ENCODE measurements at places on chromosomes 7 and 10. TPM values are rescaled to one million over a fixed set of nuclear protein-coding genes. Genes with fewer than 3 reads are reported as not detected.
A peak's percentile ranks its signal among the peaks of the same experiment; 100 is the strongest.

NKX6-2 gene
- total RNA-seq = 0.14 TPM

- no peak for DNase-seq
Measured at GRCh38 chr7:112453505-112454171, 3.4 kb downstream of the IFRD1 start.

GRCh38 chr10:118173296-118173695 is 126.6 kb upstream of the RAB11FIP2 start:
- DNase-seq = no peak

DNA sequence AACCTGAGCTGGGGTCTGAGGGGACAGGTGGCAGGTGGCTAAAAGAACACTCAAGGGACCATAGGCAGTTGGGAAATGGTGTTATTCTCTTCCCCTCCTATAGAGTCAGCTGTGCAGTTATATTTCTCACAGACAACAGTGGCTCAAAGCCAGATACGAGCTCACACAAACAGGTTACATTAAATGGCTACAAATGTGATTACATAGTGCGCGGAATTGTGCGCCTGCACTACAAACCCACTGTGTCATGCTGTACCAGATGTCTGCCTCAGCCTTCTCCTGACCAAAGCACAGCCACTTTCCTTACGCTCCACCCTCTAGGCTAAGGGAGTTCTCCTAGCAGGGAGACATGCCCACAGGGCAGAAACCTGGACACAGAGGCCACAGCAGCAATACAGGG is 387.2 kb downstream of the CNTNAP2 start:
- DNase-seq = no peak

H2BK1 gene
- total RNA-seq = 4.4 TPM

GIMAP7 gene
- total RNA-seq = 26.8 TPM

GRCh38 chr10:132144086-132144485 is 42.7 kb upstream of the DPYSL4 start:
- no peak for DNase-seq

DNA sequence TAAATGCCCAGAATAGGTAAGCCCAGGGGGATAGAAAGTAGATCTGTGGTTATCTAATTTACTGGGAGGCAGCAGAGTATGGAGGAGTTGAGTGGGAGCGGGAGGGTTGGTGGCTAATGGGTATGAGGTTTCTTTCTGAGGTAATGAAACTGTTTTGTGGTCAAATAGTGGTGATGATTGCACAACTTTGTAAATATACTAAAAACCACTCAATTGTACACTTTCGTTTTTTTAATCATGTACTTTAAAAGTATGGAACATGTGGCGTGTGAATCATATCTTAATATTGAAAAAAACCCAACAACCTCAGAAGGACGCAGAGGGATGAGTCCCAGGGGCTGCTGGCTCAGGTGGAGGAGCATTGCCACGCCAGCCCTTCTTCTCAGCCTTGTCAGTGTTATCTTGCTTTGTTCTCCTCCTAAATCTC is 118.1 kb downstream of the WDR11 start:
- no peak for DNase-seq

DNA sequence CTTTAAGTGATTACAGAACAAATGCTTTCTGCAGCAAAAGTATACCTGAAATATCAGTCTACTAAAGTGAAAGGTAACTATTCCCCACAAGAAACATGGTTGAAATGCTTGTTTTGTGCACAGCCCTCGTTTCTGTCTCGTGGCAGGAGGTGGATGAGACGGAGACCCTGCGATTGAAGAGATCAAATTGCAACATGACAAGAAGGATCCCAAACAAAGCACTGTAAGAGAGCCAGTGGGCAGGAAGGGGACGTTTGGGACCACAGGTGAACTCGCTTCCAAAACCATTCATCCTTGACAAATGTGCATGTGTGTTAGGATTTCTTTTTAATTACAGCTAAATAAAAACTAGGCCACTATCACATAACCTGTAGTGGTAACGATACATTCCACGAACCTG is 192.6 kb downstream of the CCSER2 start:
- no peak for DNase-seq

- peak; percentile 63 for DNase-seq
Measured at GRCh38 chr10:119199231-119199992, 8.0 kb upstream of the GRK5 start.

MLLT10 gene
- total RNA-seq = 71.2 TPM

HOXA13 gene
- 0.59 TPM for total RNA-seq

- no peak for DNase-seq
Measured at GRCh38 chr7:112584290-112584689, 103.5 kb downstream of the LSMEM1 start.

DNA sequence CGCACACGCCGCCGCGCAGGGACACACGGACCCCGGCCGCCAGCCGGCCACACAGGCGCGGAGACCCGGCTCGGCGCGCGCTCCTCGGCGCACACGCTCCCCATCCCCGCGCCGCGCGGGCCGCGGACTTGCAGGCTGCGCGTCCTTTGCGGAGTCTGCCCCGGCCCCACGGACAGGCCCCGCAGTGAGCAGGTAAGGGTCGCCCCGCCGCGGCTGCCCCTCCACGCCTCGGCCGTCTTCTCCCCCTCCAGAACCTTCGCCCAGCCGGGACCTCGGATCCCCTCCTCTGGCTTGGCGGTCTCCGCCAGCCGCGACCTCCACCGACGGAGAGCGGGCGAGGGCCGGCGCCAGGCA is 356 bp downstream of the ADCYAP1R1 start:
- DNase-seq = no peak

TWIST1 gene
- total RNA-seq = 8.5 TPM

GRCh38 chr10:5509691-5510090 is 10.3 kb upstream of the CALML5 start:
- DNase-seq = no peak

GRCh38 chr7:104412911-104413310 is 84.5 kb downstream of the LHFPL3 start:
- DNase-seq = no peak

- DNase-seq = no peak
Measured at GRCh38 chr7:25025218-25025671, 45.3 kb upstream of the OSBPL3 start.

GRCh38 chr7:115965236-115965635 is 65.3 kb downstream of the TFEC start:
- no peak for DNase-seq

- peak; percentile 36 for DNase-seq
Measured at GRCh38 chr7:74454925-74455288, 1.2 kb downstream of the GTF2IRD1 start.

CALHM3 gene
- not detected for total RNA-seq

HIPK2 gene
- total RNA-seq = 9.4 TPM

DNA sequence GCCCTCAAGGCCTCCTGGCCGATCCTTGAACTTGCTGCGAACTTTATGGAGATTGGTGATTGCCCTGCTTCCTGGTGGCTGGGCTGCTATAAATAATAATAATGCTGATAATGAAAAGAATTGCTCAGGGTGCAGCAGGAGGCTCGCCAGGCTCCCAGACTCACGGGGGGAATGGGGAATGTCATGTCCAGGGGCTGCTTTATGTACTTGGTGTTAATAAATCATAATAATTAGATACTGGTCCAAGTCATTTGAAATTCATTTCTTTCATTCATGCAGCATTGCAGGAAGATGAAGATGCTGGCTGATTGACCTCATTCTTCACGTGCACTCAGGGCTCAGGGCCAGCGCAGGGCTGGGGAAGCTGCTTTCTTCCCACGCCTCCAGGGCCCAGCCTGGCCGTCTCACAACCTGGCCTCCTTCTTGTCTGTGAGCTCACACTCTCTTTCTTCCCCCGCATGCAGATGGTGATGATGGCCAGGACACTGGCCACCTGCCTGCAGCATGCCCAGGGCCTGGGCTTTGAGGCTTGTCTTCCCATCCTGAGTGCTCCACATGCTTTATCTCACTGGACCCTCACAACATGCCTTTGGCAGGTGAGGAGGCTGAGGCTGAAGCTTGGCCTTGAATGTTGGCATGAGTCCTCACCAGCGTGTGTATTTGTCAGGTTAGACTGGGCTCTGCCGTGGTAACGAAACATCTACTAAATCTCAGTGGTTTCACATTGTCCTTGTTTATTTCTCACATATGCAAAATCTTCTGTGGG is 138.4 kb upstream of the TNS3 start:
- DNase-seq = peak; percentile 96

CDK1 gene
- total RNA-seq = 98.9 TPM

DNA sequence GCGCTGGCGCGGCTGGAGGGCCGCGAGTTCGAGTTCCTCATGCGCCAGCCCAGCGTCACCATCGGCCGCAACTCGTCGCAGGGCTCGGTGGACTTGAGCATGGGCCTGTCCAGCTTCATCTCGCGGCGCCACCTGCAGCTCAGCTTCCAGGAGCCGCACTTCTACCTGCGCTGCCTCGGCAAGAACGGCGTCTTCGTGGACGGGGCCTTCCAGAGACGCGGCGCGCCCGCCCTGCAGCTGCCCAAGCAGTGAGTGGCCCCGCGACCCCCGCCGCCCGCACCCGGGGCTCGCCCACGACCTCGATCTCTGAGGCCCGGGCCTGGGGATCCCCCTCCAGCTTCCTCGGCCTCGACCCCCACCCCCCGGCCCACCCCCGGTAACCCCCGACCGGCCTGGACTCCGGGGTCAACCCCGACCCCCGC is 537 bp downstream of the FOXK1 start:
- DNase-seq = peak; percentile 53

ZNRF2 gene
- total RNA-seq = 22.0 TPM

ANKRD2 gene
- not detected for total RNA-seq
